Activated B cell treated with CpG ODN at 0.5 μM for 24 hours (primary cell): ENCODE measurements at places on chromosomes 4 and X. TPM values are rescaled to one million over a fixed set of nuclear protein-coding genes. Genes with fewer than 3 reads are reported as not detected.

- no peak for DNase-seq
These were observed 7.0 kb upstream of the FRYL start for GRCh38 chr4:48787056-48787455.

The HHIP gene
- total RNA-seq: not detected in 2 replicates

The CTAG2 gene
- not detected in 2 replicates for total RNA-seq

DNA sequence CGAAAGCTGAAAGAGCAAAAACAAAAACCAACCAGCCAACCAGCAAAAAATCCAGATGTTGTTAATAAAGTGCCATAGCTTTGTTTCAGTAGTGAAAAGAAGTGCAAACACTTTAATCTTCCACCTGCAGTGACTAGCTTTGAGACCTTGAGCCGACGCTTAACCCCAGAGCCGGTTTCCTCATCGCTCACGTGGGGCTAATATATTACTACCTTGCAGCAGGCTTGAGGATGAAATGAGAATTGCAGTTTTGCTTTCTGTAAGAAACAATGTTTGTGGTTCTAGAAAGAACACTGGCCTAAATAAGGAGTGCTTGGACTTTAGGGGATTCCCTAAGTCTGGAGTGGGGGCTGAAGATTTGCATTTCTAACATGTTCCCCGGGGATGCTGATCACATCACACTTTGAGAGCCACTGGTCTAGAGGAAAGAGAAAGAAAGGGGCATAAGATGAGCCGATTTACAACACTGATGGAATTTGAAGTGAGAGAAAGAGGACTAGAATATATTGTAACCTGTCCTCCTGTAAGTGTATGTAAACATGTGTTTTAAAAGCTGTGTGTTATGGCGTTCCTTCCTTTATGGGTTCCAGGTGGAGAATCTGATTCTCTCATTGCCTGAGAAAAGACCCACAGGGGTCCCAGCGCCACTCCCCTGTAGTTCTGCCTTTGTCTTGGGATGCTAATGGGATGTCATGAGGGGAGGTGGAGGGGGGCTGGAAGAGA lies 1.4 kb downstream of the FGF2 start:
- DNase-seq: no peak

The CA5B gene
- 9.9 and 10.6 TPM in 2 replicates for total RNA-seq
